ENCODE measurements at places on chromosomes 7 and 10.

DNA sequence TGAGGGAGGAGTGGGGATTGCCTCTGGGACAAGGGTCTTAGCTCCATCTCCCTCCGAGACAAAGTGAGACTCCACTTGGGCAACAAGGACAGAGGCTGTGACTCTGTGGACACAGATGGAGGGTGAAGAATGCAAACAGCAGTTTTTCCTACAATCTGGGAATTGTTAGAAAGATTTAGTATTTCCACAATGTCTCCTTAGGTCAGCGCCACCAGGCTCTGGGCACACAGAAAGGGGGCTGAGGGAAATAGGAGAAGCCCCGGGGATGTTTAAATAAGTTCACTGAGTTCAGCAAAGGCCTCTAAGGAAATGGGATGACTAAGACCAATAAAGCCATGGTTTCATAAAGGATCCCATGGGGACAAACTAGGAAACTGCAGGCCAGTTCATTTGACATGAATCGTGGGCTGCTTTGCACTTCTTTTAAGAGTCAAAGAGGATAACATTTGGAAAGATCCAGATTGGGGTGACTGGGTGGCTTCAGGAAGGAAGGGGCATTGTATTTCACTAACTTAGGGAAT is 219.8 kb upstream of the GLI3 start:
- DNase-seq = no peak

DNA sequence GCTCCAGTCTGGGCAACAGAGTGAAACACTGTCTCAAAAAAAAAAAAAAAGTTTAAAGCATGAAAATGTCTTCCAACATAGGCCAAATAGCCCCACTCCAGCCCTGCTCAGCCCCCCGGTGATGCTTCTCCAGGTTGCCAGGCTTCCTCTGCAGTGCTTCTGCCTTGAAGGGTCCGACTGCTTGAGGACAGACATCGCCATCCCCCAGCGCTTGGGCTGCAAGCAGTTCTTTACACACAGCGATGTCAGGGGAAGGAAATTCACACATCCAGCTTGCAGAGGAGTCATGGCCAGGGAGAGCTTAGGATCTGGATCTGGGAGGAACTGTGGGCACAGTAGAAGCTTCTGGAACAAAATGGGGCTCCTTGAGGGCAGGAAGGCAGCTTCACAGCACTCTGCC is 26.9 kb downstream of the LYZL1 start:
- DNase-seq = no peak

DNA sequence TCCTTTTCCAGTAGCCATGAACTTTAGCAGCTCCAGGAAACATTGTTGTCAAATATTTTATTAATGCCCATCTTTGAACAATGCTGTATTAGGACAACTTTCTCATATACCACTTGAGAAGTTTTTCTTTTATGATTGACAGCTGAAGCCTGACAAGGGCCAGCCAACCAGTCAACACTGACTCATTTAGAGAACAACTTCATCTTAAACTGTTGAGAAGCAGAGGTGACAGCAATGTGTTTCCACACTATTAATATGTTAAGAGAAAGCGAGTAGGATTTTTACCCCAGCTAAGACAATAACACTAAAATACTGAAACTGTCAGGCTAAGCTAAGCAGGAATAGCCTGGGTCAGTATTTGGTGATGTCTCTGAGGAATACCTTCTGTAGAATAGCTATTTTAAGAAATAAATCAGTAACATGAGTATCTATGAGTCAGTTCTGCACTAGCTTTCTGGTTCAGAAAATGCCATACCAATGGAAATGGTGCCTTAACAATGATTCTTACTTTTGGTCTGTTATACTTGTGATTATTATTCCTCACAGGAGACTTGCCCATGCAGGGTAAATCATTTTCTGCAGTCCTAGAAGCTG is 168.8 kb upstream of the POT1 start:
- DNase-seq = no peak

- DNase-seq = no peak
Measured at GRCh38 chr10:54769051-54769450, 32.0 kb downstream of the PCDH15 start.

DNA sequence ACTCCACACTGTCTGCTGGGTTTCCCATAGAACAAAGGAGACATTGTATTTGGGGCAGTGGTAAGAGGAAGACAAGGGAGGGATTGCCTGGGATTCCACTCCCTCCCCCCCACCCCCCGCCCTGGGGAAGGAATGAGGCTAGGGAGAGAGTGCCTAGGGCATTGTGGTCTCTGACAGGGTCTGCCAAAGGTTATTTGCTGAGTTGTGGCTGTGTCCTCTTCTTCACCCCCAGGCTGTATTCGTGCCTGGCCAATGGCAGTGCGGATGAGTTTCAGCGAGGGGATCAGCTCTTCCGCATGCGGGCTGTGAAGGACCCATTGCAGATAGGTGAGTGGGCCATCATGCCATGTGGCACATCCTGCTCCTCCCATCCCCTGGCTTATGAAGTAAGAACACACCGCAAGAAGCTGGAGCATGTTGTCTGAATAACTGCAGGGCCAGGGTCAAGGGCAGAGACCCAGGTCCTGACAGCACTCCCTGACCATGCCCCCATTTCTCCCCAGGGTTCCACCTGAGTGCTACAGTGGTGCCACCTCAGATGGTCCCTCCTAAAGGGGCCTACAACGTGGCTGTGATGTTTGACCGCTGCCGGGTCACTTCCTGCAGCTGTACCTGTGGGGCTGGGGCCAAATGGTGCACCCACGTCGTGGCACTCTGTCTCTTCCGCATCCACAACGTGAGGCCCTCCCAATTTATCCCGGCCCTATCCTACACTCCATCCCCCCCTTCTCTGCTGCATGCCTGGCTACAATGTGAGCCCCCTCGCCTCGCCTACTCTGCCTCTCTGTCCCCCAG is 3.7 kb downstream of the ZSWIM8 start:
- no peak for DNase-seq

DNA sequence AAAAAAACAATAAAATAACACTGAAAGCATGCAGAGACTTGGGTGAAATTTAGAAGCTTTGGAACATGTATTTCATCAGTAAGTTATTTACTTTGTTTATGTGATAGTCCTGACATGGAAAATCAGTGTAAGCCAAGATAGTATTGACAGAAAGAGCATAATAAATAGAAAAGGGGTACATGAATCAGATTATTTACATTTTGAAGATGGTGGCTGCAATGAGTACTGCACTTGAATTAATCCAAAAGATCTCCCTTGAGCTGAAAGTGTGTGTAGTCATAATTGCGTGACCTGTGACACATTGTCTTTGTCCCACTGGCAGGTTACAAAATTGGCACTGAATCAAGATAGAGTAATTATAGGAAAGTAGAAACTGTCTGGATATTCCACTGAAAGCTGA is 562.9 kb downstream of the GFRA1 start:
- no peak for DNase-seq

DNA sequence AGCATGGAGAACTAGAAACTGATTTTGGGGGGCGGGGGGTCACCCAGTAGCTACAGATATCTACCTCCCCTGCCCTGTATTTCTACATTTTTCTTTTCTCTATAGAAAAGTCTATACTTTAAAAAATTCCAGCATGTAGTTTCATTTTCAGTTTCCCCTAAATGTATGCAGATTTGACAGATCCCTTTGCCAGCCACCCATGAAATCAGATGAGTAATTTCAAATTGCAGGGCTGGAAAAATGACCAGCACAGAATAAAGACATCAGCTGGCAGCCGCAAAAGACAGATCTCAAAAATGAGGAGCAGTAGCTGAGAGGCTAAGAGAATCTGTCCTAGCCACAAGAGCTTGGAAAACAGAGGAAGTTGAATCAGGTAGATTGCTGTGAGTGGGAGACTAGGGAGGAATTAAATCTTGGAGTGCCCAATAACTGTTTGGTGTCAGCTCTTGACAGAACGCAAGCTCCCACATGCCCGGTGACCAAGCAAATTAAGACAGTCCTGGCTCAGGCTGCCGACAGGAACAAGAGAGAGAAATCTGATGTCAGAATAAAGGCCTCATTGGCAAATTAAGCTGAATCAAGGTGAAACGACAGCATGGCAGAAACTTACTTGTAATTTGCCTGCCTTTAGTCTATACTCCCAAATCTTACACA is 24.5 kb downstream of the ADRB1 start:
- no peak for DNase-seq

GRCh38 chr7:101768280-101768679 is 49.1 kb upstream of the CUX1 start:
- DNase-seq = no peak

- no peak for DNase-seq
Measured at GRCh38 chr7:109996411-109996810, 1094.5 kb upstream of the LRRN3 start.

GRCh38 chr7:84372155-84372621 is 177.6 kb upstream of the SEMA3A start:
- no peak for DNase-seq

GRCh38 chr7:80851896-80852476 is 66.9 kb downstream of the SEMA3C start:
- no peak for DNase-seq

DNA sequence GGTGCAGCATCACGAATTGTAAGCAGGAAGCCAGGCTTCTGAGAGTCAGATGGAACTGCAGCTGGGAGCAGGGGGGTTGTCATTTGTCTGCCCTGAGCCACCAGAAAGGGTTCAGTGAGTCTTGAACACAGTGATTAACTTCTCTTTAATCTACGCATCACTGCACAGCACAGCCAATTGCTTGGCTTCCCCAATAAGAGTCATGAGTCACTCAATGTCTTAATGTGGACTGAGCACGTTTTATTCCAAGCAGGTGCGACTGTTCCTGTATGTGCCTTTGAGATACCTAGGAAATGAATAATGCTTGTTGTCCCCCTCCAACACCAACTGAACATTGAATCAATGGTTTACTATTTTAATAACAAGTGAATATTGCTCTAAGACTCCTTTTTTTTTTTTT is 26.0 kb upstream of the PLEKHA1 start:
- no peak for DNase-seq

DNA sequence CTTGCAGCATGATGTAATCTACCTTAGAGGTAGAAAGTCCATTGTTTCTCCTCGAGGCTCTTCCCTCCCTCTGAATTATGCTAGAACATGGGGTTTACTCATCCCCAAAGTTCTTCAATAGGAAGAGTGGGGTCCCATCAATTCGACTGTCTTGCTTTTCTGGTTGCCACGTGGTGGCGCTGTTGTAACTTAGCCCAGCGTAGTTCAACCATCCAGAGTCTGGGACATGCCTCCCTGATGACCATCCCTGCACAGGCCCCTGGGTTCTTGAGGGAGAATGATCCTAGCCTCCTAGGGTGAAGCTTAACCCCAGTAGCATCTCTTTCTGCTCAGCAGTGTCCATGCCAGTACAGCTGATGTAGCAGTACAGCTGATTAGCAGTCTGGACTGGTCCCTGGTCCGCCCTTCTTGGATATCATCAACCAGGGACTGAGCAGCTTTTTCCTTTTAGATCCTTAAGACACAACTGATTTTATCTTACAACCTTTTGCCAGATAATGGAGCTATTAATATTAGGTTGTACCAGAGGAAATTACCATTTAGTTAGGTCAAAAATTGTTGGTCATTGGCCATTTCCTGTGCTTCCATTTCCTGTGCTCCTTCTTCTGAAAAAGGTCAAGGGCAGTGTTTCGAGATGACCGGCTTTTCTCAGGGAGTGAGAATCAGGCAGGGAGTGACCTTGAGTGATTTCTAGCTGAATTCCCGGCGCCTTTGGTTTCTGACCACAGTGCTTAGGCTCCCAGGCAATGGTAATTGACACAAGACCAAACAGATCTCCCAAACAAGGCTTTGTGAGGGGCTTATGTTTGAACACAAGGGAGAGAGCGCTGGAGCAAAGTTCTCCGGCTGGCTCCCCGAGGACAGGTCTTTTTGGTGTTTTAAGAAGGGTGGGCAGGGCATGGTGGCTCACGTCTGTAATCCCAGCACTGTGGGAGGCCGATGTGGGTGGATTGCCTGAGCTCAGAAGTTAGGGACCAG is 65.4 kb downstream of the TACC2 start:
- no peak for DNase-seq

- DNase-seq = no peak
Measured at GRCh38 chr7:107889992-107890391, 991 bp upstream of the DLD start.

GRCh38 chr10:11253385-11254002 is 235.8 kb downstream of the CELF2 start:
- no peak for DNase-seq

DNA sequence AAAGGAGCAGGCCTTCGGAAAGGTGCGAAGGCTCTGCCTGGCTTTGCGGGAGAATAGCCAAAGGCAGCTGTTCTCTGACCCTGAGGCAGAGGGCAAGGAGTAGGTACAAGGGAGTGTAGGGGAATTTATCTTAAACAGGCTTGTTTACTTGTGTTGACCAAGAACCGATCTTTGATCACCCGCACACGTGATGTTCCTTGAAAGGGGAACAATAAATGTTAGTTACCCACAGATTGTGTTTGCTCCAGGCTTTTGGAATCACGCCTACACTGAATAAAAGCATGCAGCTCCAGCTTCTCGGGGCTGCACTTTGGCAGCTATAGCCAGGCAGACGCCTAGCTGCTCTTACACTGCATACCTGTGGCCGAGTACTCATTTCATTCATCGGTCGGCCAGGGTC is 420.8 kb downstream of the PHF14 start:
- no peak for DNase-seq

DNA sequence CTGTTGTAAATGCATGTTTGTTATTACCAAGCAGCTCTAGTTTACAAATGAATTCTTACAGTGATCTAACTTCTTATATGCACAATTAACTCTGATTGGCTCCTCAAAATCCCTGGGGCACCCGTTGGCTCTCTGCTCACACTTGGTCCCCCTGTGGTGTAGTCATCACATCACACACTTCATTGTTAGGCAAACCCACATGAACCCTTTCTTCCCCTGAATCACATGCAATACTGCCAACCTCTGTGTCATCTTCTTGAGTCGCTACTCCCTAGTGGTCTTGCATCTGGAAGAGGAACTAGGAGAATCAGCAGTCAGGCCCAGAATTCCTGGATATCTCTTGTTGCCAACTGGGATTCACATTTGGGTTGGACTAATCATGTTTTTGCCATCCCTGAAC is 73.1 kb downstream of the CD36 start:
- no peak for DNase-seq

- DNase-seq = no peak
Measured at GRCh38 chr7:39942883-39943282, 7.2 kb upstream of the CDK13 start.

- no peak for DNase-seq
Measured at GRCh38 chr10:132281915-132282666, 25.7 kb downstream of the STK32C start.

GRCh38 chr10:51251110-51251509 is 176.8 kb downstream of the PRKG1 start:
- DNase-seq = no peak

GRCh38 chr7:17679458-17679857 is 260.8 kb downstream of the SNX13 start:
- no peak for DNase-seq

Measured in T-cell (primary cell).